ENCODE measurements at places on chromosomes 11 and 22.

GRCh38 chr11:134583397-134583990 is 171.5 kb upstream of the B3GAT1 start:
- DNase-seq = no peak

GRCh38 chr22:50060441-50061140 is 2.5 kb upstream of the TTLL8 start:
- no peak for DNase-seq

DNA sequence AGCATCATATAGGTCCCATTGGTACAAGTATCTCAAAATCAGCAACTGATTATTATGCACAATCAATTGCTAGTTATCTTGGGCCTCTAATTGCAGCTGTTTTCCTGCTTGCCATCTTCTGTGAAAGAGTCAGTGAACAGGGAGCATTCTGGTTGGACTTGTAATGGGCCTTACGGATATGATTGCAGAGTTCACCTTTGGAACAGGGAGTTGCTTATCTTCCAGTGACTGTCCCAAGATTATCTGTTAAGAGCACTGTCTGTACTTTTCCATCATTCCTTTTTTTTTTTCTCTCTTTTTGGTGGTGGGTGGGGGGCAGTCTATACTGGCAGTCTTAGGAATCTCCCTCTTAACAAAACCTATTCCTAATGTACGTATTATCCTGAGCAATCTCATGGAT is 17.8 kb downstream of the OR8G5 start:
- no peak for DNase-seq

- no peak for DNase-seq
Measured at GRCh38 chr11:128718064-128718463, 24.2 kb downstream of the FLI1 start.

GRCh38 chr22:23402275-23403151 is 177.6 kb downstream of the IGLL1 start:
- peak; percentile 46 for DNase-seq

Data from stimulated activated CD4-positive, alpha-beta T cell treated with anti-CD3 and anti-CD28 coated beads, Interleukin-12 subunit alpha, Interleukin-12 subunit beta, amount 100 ng/mL, for 24 hours (primary cell).